Activated naive CD4-positive, alpha-beta T cell (primary cell): ENCODE measurements at places on chromosomes 5 and 9.

- DNase-seq, result no peak
Observed at GRCh38 chr9:20701060-20701459, 17.0 kb downstream of the FOCAD start.

DNA sequence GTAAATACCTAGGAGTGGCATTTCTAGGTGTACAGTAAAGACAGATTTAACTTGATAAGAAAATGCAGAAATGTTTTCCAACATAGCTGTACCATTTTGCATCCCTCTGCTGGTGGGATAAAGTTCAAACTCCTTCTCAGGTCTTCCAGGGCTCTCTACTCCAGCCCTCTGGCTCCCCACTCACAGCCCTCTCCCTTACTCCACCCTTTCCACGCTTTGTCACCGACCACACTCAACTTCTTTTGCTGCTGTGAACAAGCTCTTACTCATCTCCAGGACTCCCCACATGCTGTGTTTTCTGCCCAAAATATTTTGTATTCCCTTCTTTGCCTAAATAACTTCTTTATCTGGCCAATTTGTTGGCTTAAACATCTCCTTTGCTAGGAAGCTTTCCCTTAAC is 90.6 kb upstream of the OSMR start:
- no peak for DNase-seq

DNA sequence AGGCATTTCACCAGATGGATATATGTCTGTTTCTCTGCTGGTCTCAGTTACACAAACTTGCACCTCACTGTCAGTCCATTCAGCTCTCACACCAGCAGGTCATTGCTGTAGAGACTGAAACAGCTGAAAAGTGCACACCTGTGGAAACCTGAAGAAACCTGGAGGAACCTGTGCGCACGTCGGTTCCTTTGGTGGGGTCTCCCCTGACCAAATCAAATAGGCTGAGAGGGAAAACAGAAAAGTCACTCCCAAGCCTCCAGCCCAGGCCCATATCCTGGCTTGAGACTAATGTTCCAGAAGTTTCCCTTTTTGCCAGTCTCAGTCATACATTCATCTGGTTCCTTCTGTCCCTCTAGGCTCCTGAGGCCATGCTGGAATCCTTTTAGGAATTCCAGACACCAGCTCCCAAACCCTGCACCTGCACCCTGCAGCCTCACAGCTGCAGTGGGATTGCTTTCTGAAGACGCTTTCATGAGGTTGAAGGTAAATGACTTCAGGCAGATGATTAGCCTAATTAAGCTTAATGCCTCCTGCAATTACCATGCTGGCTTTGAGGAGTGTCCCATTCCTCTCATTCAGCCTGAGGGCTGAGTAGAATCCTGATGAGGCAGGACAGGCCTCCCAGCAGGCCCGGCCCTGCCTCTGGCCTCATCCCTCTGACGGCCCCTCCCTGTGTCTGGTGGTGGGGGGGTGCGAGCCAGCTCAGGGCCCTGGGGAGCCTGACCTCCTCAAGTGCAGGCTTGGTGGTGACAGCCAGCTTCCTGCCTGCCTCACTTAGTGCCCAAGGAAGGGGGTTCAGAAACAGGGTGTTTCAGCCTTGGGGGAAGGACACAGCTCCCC is 24.3 kb upstream of the CXCL14 start:
- no peak for DNase-seq

DNA sequence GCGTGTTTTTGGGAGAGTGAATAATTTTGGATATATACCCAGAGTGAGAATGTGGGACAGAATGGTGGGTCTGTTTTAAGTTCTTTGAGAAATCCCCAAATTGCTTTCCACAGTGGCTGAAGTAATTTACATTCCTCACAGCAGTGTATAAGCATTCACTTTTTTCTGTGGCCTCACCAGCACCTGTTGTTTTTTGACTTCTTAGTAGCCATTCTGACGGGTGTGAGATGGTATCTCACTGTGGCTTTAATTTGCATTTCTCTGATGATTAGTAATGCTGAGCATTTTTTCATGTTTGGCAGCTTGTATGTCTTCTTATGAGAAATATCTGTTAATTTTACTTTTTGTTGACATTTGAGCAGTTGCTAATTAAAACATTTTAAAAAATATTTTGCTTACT is 9.4 kb upstream of the SPATA31D1 start:
- no peak for DNase-seq

DNA sequence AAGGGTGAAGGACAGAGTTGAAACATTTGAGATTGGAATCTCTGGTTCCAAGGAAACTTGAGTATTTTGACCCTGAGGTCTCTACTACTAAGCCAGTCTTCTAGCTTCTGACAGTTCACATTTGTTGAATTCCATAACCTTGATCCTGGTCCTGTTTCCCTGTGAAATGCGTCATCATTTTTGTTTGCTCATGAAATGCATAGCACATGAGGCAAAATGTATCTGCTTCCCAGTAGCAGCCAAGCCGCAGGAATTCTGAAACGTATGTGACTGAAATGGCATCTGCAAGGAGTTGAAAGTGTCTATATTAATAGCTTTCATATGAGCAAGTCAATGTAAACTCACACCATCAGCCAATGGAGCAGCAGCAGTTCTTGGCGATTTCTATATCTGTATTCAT is 307.9 kb downstream of the CSNK1G3 start:
- DNase-seq, result no peak

DNA sequence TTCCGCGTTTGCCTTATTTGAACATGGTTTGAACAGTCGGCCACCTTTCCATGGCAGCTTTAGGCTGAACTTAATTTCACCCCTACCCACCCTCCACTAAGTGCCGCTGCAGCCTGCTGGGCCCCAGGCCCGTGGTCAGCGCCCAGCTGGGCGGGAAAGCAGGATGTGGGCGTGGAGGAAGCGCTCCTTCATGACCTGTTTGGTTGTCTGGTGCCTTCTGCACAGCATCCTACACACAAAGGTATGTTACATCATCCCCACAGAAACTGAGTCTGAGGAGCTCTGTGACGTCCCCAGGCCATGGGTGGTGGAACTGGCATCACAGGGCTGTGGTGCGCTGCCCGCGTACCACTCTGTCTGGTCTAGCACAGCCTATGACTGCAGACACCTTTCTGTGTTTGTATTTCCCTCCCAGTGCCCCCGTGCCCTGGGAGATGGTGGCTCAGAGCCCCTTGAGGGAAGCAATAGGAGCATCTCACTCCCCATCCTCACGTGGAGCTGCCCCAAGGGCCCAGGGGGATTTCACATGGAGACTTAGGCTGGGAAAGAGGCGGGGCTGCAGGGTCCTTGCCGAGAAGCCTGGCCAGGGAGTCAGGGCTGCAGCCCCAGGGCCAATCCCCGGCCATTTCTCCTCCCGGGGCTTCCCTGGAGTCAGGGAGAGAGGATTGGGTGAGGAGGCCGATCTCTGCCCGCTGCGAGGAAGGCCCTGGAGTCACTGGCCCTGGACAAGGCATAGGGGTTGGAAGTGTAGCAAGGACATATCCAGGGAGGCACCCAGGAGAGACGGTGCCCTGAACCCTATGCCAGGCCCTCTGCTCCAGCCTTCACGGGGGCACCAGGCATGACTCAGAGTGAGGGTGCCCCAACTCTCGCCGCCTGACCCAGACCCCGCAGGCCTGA is 37.5 kb upstream of the SUSD3 start:
- no peak for DNase-seq

- DNase-seq, result no peak
Observed at GRCh38 chr5:174725261-174725990, 1.0 kb downstream of the MSX2 start.

DNA sequence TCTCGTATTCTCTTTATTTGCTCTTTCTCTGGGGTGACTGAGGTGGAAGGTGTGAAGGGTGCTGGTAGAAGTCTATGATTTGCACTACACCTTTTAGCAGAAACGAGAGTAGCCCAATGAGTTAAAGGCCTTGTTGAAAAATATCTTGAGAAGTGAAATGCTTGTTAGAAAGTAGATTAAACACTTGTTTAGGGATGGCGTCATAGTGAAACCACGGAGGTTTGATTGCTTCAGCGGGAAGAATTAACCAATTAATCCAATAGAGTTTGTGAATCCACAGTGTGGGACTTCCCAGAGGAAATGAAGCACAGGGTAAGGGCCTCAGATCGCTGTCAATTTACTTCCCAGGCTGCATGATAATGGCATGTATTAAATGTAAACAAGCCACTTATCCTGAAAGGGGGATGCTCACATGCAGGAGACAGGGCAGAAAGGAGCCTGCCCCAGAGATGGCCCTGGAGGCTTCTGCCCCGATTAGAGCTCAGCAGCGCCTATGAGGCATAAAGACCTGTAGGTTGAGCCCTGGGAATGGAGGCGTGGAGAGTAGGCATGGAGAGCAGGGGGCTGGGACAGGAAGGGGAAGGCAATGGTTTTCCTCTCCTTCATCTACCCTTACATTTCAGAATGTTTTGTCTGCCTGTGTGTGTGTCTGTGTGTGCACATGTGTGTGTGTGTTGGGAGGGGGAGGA is 1.5 kb downstream of the FAM170A start:
- no peak for DNase-seq

DNA sequence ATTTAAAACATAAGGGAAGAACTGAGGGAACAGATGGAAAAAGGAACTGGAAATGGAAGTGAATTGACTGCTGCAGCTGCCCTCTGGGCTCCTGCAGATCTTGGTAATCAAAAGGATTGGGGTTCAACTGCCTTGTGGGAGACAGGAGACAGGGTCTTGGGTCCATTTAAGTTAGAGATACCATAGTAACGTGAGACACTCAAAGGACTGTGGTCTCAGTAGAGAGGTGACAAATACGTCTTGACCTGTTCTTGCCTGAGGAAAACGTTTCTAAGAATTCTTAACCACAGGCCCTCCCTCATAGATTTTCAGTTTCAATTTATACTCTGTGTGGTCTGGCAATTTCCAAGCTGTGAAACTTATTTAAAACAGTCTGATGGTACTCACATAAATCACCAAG is 100.8 kb upstream of the DHFR start:
- no peak for DNase-seq

GRCh38 chr9:75111019-75111622 is 22.8 kb downstream of the OSTF1 start:
- no peak for DNase-seq

DNA sequence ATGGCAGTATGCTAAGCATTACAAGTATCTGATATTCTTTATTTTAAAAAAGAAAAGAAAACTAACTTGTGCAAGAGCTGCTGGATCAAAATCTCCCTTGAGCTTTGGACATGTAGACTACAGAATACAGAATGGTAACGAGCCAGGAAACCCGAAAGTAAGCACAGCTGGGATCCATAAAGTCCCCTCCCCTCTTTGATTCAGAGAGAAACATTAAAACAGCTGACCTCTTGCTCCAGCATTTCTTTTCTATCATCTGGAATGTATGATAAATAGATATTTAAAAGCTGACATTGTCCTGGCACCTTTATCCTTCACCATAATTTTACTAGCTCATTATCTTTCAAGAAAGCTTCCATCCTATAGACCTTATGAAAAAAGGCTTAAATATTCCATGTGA is 28.2 kb upstream of the LPAR1 start:
- no peak for DNase-seq

GRCh38 chr9:101738566-101739183 is at the start of gene GRIN3A:
Gene GRIN3A (minus strand): TSS chr9:101738647. CDS start chr9:101737979, 668 bp downstream.
- DNase-seq, result no peak

GRCh38 chr5:149452007-149452664 is 73.0 kb upstream of the IL17B start:
- DNase-seq, result no peak

DNA sequence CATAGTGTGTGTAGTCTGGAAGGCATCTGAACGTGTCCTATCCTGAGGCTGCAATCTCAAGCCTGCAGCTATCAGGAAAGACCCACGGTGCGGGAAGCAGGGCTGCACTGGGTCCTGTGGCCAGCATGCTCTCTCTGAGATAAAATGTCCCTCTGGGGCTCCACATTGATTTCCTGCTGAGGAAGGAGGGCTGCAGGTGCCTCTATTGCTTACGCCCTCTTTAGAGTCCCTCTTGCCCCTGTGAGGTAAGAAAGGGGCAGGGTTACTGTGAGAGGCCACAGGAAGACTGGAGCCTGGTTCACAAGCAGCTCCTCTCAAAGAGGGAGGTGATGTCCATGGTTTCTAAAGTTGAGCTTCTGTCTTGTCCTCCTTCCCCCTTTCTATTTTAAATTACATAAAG is 299.9 kb upstream of the RFX3 start:
- no peak for DNase-seq

- DNase-seq, result no peak
Observed at GRCh38 chr5:97181856-97182545, 1.0 kb downstream of the RIOK2 start.

- no peak for DNase-seq
Observed at GRCh38 chr5:44983006-44983405, 174.3 kb downstream of the MRPS30 start.

- DNase-seq, result no peak
Observed at GRCh38 chr9:109542922-109543321, 44.8 kb upstream of the PTPN3 start.

DNA sequence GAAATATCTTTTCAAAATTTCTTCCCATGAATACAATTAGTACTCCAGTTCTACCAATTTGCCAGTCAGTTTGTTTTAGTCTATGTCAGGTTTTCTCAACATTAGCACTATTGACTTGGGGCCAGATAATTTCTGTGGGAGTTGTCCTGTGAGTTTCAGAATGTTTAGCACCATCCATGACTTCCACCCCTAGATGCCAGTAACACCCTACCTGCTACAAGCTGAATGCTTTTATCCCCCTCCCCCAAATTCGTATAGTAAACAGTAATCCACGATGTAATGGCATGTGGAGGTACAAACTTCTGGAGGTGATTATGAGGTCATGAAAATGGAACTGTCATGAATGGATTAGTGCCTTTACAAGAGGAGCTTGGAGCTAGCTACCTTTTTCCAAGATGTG is 420.0 kb downstream of the CDH18 start:
- DNase-seq, result no peak

DNA sequence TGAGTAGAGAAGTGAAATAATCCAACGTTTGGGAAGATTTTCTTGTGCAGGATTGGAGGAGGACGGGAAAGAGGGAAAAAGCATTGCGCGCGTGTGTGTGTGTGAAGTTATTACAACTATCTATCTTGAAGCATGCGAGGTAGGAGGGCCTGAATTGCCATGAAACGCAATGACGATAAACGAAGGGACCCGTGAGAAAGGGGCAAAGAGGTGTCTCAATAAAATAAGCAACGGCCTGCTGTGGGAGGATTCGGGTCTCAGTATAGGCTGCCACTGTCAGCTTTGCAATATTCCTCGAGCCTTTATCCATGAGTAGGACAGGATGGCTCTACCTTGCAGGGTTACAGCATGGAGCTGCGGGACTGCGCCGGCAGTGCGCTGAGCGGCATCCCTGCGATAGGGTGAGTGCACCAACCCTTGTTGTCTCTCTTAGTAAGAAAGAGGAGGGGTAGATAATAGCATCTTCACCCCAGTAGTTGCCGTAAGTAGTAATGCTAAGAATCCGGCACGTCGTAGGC is 631 bp upstream of the RCL1 start:
- peak; percentile 38 for DNase-seq

GRCh38 chr9:85941622-85941940 is 635 bp downstream of the NAA35 start:
- DNase-seq, result no peak

- no peak for DNase-seq
Observed at GRCh38 chr5:40391642-40392041, 288.1 kb upstream of the PTGER4 start.
